ENCODE measurements at places on chromosomes 13 and 19.

DNA sequence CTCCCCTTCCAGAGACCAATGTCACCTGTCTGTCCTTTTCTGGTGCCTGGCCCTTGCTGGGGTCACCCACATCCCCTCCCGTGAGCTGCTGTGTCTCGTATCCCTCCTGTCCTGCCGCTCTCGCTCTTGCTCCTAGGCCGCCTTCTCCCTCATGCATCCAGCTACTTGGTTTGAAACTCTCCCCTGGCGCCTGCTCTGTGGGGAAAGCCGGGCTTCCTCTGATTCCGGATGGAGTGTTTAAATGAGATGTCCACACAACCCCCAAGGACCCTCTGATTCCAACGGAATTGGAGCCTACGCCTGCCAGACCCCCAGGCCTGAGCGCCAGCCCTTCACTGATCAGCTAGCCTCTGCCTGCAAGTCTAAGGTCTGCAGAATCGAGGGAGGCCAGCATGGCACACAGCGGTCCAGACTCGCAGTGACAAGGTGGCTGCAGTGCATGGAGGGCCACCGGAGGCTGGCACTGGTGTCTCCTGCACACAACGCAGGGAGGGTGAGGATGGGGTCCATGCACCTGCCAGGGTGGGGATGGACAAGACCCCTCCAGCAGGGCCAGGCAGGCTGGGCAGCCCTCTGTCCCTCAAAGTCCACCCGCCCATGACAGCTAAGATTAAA is 47.2 kb downstream of the RFX2 start:
- no peaks in the 10 kb centered on the region for H3K36me3 ChIP-seq
- H3K27me3 ChIP-seq: no peaks in the 10 kb centered on the region
- H3K4me3 ChIP-seq: peak overlapping the region; percentile 7
- H3K4me1 ChIP-seq: peaks cover 97% of the 10 kb centered on the region
- peak overlapping the region; percentile 95 for H3K27ac ChIP-seq

DNA sequence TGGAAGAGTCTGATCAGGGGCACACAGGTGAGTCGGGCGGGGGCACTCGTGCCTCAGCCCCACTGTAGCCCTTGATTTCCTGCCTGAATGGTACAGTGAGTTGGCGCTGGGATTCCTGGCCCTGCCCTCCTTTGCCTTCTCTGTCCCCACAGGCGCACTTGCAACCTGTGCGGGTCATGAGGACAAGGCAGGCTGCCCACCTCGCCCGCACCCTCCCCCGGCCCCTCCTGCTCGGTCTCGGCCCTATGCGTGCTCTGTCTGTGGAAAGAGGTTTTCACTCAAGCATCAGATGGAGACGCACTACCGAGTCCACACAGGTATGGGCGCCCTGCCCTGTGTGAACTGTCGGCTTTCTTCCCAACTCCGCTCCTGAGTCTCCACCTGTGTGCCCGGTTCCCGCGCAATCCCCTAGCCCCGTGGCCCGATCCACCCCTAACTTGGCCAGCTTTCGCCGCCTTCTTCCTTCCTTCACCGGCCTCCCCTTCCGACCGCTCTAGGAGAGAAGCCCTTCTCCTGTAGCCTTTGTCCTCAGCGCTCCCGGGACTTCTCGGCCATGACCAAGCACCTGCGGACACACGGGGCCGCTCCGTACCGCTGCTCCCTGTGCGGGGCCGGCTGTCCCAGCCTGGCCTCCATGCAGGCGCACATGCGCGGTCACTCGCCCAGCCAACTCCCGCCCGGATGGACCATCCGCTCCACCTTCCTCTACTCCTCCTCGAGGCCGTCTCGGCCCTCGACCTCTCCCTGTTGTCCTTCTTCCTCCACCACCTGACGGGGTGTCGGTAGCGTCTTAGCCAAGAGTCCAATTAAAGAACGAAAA is 1.6 kb upstream of the KMT2B start:
- peak; percentile 70 for DNase-seq
- no peaks in the 10 kb centered on the region for H3K27me3 ChIP-seq
- peaks cover 43% of the 10 kb centered on the region for H3K4me1 ChIP-seq
- H3K4me3 ChIP-seq: peak overlapping the region; percentile 96

- no peak for DNase-seq
- no peak overlapping the region for H3K4me3 ChIP-seq
Measured at GRCh38 chr19:45752639-45753038, 16.4 kb downstream of the SIX5 start.

DNA sequence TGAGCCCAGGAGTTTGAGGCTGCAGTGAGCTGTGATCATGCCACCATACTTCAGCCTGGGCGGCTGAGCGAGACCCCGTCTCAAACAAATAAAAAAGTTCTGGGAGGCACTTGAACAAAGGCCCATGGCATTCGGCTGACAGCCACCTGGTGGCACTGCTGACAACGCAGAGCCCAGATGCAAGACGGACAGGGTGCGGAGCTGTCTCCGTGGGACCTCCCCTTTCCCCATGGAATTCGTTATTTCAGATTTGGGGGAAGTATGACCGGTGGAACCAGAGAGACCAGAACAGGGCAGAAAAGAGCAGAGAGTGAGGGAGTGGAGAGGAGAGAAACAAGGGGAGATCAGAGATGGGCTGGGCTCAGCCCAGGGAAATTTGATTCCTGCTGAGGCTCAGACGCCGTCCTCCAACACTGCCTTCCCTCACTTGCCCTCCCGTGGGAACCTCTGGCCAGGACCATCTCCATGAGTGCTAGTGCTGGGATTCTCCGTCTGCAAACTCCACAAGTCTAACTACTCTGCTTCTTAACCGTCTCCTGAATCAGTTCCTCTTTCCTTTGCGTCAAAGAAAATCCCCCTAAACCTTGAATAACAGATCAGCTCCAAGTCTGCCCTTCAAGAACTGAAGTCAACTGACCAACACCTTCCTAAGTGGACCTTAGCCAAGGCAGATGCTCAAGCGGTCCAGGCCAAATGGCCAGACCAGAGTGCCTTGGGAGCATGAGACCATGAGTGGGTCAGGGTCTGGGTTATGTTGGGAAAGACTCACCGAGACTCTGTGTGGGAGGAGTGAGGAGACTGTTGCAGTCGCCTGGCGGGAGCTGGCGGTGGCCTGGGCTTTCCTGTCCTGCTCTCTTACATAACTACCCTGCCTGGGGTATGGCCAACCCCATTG is 11.9 kb upstream of the ATF5 start:
- no peak for DNase-seq
- H3K4me1 ChIP-seq: no peaks in the 10 kb centered on the region
- no peak overlapping the region for H3K4me3 ChIP-seq

DNA sequence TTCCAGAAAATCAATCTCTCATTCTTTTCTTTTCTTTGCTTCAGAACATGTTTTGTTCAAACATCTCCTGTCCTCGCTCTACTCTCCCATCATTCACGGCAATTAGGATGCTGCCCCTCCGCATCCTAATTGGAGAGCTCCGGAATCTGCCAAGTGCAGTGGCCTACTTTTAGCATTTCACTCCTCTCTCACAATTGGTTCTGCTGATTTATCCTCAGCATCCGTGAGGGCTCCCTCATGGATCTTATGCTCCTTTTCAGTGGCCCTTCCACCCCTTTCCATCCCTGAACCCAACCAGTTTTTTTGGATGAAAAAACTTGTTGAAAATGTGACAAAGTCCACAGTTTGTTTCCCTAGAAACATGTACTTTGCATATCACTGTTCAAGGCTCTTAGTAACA is 22.4 kb downstream of the AMER2 start:
- H3K27me3 ChIP-seq: peaks cover 75% of the 10 kb centered on the region
- H3K4me1 ChIP-seq: no peaks in the 10 kb centered on the region
- no peak overlapping the region for H3K4me3 ChIP-seq
- no peak for DNase-seq
- H3K36me3 ChIP-seq: no peaks in the 10 kb centered on the region

Measured in left ventricle myocardium inferior (tissue), 1 donor.